ENCODE measurements at places on chromosomes 3 and 15. TPM values are rescaled to one million over a fixed set of nuclear protein-coding genes. Genes with fewer than 3 reads are reported as not detected.

The STRIT1 gene
- not detected for total RNA-seq

The CLEC3B gene
- total RNA-seq: not detected

The UBA7 gene
- 0.34 TPM for total RNA-seq

The TMCC1 gene
- total RNA-seq: 31.6 TPM

The XCR1 gene
- not detected for total RNA-seq

The IGF2BP2 gene
- total RNA-seq: 67.6 TPM

The PAK6 gene
- 20.3 TPM for total RNA-seq

The LMCD1 gene
- total RNA-seq: 2.4 TPM
